Naive thymus-derived CD4-positive, alpha-beta T cell (primary cell): ENCODE measurements at places on chromosomes 2 and 18. TPM values are rescaled to one million over a fixed set of nuclear protein-coding genes. Genes with fewer than 3 reads are reported as not detected.

The LONRF2 gene
- total RNA-seq: 0.23 and 0.24 TPM in 2 replicates

DNA sequence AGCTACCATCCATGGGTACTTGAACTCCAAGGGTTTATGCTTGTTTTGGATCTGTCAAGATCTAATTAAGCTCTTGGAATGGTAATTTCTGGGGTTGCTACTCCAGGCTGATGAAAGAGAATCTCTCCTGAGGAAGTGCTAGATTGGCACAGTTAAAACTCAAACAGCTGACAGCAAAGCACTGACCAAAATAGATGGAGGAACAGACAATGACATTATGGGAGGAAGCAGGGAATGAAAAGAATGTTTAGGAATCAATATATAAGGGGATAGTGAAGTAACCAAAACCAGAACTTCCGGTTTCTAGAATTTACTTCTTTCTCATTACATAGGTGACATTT is 6.3 kb downstream of the THUMPD2 start:
- DNase-seq: no peak

- DNase-seq: no peak
Measured at GRCh38 chr2:179837408-179837807, 24.0 kb downstream of the ZNF385B start.

DNA sequence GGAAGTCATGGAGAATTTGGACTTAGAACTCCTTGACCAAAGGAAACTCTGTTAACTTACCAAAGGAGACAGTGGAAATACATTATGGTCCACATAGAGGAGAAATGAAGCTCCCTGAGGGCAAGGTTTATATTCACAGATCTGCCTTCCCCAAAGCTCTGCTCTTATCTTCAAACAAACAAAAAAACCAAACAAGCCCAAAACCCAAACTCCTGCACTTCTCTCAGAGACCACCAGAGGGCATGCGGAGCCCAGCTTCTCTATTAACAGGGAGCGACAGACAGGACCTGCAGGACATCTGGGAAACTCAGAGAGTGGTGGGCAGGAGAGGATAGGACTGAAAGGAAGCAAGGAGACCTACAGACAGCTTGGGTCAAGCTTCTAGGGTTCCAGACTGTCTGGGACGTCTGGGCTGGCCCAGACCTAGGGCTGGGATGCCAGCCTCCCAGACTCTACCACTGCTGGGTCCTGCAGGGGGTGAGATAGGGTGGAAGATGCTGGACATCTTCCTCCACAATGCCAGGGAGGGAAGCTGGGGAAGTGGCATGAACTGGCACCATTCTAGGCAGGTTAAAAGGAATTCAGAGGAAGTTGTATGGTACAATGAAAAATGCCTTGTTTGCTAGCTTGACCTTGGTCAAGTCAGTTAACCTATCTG is 4.0 kb upstream of the WNT10A start:
- peak; percentile 78 for DNase-seq

The LRRTM4 gene
- total RNA-seq: not detected

DNA sequence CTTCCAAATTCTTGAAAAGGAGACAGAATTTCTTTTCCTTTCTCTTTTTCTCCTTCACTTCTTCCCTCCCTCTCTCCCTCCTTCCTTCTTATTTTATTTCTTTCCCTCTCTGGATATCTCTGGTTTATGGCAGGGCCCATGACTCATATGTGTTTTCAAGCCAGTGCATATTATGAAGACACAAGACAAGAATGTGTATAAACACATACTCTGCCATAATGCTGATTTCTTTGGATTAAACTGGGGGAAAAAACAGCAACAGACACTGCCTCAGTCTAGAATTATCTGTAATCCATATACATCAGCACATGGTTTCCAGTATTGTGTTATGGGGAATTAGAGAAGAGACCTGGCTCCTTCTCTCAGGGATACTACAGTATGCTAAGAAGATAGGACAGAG is 82.8 kb upstream of the CPO start:
- no peak for DNase-seq

The GALNT13 gene
- not detected for total RNA-seq

- no peak for DNase-seq
Measured at GRCh38 chr2:106700616-106701015, 185.4 kb downstream of the ST6GAL2 start.

The ATOH8 gene
- total RNA-seq: not detected

The PROKR1 gene
- total RNA-seq: not detected in 2 replicates

GRCh38 chr2:231373184-231373583 is 22.3 kb upstream of the B3GNT7 start:
- DNase-seq: no peak
